Urinary bladder (tissue), 4 donors: ENCODE measurements at places on chromosomes 2 and 18.
A peak's percentile ranks its signal among the peaks of the same experiment; 100 is the strongest.

- no peak for DNase-seq
Measured at GRCh38 chr2:111522231-111522768, 361.7 kb downstream of the ANAPC1 start.

GRCh38 chr2:152174574-152174973, 989 bp downstream of the STAM2 start:
- DNase-seq, result no peak

GRCh38 chr2:69767034-69767433, 25.1 kb downstream of the ANXA4 start:
- no peak for DNase-seq

DNA sequence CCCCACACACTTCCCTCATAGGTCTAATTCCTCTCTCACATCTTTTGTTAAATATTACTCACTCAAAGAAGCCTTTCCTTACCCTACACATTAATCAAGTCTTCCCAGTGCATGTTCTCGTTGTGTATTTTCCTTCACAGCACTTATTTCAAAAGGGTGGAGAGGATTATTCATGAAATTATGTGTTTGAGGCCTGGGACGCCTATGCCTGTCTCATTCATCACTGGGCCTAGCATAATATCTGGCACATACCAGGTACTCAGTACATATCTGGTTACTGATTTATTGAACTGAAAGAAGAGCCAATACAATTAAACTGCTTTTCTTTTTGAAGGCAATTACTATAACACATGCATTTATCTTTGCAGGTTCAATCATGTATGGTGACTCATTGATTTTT, 15.1 kb upstream of the MALL start:
- no peak for DNase-seq

GRCh38 chr18:55588111-55588869, at the start of gene TCF4:
TSS of gene TCF4 (minus strand) at chr18:55588192. CDS start at chr18:55587116, 1,076 bp downstream.
- DNase-seq, result no peak

- DNase-seq, result no peak
Measured at GRCh38 chr2:203451689-203452088, 83.4 kb downstream of the RAPH1 start.

GRCh38 chr2:98726205-98726604, 4.7 kb downstream of the MGAT4A start:
- no peak for DNase-seq

DNA sequence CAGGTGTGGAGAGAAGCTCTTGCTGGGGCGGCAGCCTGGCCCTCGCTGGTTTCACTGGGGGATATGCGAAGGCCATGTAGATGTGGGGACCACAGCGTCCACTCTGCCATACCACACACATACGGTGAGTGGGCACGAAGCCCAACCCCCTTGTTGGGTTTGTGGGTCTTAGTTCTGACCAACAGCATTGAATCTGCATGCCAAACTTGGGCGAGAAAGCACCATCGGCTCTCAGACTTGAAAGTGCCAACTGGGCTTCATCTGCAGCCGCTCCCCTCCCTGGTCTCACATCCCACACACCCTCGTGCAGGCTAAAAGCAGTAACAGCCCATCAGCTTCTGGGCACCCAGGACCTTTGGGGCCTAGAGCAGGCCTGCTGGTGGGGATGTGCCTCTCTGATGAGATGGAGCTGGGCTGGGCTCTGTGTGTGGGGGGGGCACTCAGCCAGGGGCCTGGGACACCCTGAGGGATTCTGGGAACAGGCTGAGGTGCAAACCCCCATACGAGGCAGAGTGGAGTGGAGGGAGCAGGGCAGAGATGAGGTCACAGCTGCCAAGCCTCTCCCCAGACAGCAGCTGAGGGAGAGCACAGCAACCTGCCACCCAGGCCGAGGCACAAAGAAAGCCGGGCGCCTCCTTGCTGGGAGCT, 264.4 kb downstream of the TWIST2 start:
- no peak for DNase-seq

- DNase-seq, result no peak
Measured at GRCh38 chr2:96146881-96147592, 1.8 kb upstream of the DUSP2 start.

- DNase-seq, result no peak
Measured at GRCh38 chr2:18373081-18373480, 187.4 kb downstream of the RDH14 start.

- DNase-seq, result peak; percentile 52
Measured at GRCh38 chr2:3493615-3494007, 25.7 kb downstream of the ADI1 start.

DNA sequence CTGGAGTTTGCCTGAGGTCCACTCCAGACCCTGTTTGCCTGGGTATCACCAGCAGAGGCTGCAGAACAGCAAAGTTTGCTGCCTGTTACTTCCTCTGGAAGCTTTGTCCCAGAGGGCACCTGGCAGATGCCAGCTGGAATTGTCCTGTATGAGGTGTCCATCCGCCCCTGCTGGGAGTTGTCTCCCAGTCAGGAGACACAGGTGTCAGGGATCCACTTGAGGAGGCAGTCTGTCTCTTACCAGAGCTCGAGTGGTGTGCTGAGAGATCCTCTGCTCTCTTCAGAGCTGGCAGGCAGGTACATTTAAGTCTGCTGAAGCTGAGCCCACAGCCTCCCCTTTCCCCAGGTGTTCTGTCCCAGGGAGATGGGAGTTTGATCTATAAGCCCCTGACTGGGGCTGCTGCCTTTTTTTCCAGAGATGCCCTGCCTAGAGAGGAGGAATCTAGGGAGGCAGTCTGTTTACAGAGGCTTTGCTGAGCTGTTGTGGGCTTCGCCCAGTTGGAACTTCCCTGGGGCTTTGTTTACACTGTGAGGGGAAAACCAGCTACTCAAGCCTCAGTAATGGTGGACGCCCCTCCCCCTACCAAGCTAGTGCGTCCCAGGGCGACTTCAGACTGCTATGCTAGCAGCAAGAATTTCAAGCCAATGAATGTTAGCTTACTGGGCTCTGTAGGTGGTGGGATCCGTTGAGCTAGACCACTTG, 34.7 kb downstream of the TFPI start:
- DNase-seq, result no peak

DNA sequence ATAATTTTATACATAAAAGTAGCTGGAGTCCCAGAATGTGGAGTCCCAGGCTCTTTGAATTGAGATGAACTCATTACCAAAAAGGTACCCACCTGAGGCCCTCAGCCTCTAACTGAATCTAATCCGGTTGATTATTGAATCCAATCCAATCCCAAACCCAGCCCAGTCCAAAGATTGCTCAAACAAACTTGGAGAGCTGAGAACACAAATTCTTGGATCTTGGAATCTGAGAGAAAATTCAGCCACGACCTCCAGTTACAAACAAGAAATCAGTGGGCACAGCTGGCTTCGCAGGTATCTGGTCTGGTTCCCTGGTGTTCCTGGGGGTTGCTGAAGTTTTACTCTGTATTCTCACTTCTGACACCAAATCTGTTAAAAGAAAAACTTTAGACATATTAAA, 28.4 kb upstream of the RHOB start:
- DNase-seq, result no peak

- DNase-seq, result no peak
Measured at GRCh38 chr2:110804915-110805314, 72.5 kb downstream of the ACOXL start.

DNA sequence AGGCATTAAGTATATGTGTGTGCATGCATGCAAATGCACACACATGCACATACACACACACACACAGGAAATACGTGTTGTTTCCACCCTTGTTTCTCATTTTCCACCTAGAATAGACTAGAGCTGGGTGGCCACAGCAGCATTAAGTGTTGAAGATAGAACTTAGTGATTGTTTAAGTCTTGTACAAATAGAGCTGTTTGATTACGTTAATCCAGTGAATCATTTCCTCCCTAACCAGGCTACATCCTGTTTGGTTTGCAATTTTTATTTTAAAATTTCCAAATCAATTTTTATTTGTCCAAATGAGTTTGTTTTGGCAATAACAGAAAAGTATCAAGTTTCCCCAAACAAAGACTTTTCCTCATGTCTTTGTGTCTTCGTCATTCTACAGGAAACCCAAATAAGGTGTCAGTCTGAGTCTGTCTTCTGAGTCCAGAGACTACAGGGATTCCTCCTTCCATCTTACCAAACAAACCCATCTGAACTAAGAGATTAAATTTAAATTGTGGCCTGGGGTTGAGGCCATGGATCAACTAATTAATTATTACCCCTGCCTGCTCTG, 74.6 kb upstream of the GALNT5 start:
- DNase-seq, result no peak

GRCh38 chr18:49476664-49477411, 10.2 kb downstream of the C18orf32 start:
- DNase-seq, result no peak

GRCh38 chr2:234366891-234367290, 130.0 kb downstream of the ARL4C start:
- DNase-seq, result peak; percentile 69

DNA sequence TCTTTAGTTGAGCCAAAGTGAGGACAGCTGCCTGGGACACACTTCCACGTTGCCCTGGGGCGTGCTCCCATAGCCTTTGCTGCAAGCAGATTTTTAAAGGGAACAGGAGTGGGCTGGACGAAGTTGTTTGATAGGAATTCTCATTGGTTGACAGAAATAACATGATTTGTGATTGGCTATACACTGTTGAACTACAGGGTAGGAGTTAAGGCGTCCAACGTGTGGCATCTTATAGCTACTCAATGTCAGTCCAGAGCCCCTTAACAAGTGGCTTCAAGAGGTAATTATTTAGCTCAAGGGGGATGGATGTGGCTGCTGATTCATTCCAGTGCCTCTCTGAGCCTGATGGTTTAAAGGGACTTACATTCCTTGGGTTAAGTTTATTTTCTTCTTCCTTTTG, 65.5 kb downstream of the ACAA2 start:
- no peak for DNase-seq

DNA sequence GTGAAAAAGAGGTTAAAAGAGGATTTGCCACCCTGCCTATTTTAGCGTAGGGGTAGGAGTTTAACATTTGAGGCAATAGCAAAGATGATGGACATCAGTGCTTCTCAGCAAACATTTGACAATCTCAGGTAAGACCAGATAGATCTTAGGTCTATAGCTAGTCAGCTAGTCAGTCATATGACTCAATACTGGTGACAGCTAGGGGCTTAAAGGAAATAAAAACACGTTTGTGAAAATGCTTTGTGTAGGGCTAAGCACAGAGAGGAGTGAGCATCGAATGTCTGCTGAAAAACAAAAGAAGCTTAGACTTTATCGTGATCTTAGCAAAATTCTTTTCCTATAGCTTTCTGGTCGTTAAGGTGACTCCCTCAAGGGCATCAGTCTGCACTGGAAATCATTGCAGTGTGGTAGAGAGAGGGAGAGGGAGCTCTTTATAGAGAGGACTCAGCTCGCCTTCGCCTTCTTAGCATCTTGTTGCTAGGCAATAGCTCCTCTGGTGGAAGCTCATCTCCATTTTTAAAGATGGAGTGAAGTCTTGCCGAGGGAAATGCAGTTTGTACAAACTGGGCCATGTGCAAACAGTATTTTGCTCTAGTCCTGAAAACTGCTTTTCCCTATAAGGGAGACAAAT, 62.8 kb upstream of the SLC38A11 start:
- DNase-seq, result no peak

DNA sequence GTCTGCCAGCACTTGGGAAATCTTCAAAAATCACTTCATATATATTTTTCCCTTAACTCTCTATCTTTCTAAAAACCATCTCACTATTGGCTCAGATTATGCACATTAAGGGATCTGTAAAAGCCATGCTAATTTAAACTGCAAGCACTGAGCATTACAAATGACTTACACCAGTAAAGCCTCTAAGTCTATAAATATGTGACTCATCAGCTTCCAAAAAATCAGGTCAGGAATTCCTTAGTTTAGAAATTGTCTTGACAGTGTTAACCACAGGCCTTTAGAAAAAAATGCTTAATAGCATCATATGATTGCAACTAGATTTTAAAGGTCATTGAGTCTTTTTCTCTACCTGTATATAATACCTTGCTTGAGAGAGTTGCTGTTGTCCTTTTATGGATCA, 1113.6 kb upstream of the PIK3C3 start:
- no peak for DNase-seq

DNA sequence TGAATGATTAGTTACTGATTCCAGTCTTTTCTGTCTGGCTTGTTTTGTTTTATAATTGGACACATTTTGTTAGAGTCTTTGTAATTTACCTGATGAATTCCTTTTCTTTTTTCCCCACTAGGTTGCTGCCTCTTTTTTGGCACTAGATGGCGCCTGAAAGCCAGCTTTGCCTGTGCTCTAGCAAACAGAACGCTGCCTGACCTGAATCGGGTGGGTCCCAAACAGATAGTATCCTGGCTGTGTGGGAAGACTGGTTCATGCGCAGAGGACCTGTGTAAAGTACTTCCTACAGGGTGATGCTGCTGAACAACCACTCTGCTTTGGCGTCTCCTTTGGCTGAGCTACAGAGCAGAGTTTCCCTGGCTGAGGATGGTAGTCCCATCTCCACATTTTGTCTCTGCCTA, 288.2 kb downstream of the IKZF2 start:
- DNase-seq, result no peak

DNA sequence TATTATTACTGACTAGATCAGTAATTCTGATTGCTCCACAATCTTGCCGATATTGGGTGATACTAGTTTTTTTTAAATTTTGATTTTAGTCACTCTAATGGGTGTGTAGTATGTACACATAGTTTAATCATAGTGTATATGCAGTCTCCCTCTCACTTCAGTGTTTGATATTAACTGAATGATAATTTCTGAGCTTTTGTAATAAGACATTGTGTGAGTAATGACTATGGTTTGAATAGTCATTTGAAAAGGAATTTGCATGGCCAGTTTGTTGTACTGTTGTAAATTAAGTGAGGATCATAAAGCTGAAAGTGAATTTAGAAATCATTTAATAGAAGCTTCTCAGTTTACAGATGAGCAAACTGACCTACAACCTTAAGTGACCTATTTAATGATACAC, 33.4 kb downstream of the USP14 start:
- DNase-seq, result no peak

GRCh38 chr2:221999166-221999565, 299.6 kb downstream of the PAX3 start:
- no peak for DNase-seq

DNA sequence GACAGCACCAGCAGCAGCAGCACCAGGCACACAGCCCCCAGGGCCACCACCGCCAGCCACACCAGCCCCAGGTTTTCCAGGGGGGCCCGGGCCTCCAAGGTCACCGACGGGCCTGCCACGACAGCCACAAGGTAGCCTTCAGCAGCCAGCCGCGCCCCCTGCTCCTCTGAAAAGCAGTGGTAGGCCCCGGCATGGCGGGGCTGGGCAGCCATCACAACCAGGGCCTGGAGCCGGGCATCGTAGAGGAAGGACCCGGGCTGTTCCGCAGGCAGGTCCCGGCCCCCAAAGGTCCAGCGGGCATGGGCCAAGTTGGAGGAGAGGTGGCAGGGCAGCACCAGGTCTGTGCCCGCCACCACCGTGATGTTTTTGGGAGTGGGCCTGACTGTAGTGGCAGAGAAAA, 3.3 kb upstream of the ANKRD39 start:
- DNase-seq, result no peak

DNA sequence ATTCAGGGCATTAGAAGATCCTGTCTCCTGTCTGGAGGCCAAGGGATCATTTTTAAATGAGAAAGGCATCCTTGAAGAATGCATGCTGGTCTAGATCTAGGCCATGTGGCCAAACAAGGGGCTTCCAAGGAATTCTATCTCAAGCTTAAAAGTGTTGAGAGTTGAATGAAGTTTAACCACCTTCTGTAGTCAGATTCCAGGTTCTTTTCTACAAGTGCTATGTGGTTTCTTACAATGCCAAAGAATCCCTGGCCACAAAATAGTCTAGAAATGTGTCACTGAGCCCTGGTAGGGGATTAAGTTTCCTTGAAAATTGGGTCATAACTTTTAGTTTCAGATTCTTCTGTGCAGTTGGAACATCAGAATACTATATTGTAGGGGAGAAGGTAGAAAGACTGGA, 640.7 kb upstream of the ACVR2A start:
- no peak for DNase-seq

- no peak for DNase-seq
Measured at GRCh38 chr2:123853161-123853560, 171.9 kb upstream of the CNTNAP5 start.
